ENCODE measurements at places on chromosomes 12 and 14. TPM values are rescaled to one million over a fixed set of nuclear protein-coding genes. Genes with fewer than 3 reads are reported as not detected.
A peak's percentile ranks its signal among the peaks of the same experiment; 100 is the strongest.

DNA sequence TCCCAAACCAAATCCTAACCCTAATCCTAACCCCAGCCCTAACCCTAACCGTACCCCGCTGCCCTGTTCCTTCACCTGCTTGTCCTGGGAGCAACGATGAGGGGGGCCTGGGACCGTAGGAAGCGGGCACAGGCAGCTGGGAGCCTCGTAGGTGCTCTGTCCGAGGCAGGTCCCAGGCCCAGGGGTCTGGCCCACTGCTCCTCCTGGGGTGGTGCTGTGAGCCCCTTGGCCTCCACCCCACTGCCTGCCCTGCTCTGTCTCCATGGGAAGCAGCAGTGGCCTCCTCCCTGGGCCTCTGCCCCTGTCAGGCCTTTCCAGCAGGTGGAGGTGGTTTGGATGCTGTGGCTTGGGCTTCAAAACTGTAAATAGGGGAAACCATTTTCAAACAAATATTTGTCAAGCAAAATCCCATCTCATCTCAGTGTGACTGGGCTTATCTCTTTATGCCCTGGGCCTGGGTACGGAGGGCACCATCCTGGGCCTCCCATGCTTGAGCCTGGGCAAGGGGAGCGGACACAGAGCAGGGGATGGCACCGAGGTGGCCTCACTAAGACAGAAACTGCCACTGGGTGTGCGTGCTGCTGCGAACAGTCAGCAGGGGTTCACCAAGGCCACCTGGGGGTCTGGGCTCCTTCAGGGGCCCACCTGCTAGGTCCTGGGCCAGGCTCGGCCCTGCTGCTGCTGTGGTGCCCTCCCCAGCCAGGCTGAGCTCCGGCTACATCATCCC, 3.7 kb upstream of the BEGAIN start:
- H3K4me1 ChIP-seq = peaks cover 6% of the 10 kb centered on the region
- peaks cover 12% of the 10 kb centered on the region for H3K27me3 ChIP-seq
- no peak overlapping the region for H3K27ac ChIP-seq
- H3K36me3 ChIP-seq = no peaks in the 10 kb centered on the region
- no peak for DNase-seq
- no peak overlapping the region for H3K4me3 ChIP-seq

- H3K4me1 ChIP-seq = peaks cover 3% of the 10 kb centered on the region
- no peaks in the 10 kb centered on the region for H3K27me3 ChIP-seq
- no peak overlapping the region for H3K4me3 ChIP-seq
- H3K27ac ChIP-seq = no peak overlapping the region
- DNase-seq = no peak
- peaks cover 2% of the 10 kb centered on the region for H3K36me3 ChIP-seq
Measured at GRCh38 chr12:51994959-51995358, 11.8 kb upstream of the TAMALIN start.

- no peak for DNase-seq
- H3K36me3 ChIP-seq = no peaks in the 10 kb centered on the region
- H3K4me1 ChIP-seq = no peaks in the 10 kb centered on the region
- H3K27ac ChIP-seq = no peak overlapping the region
- no peak overlapping the region for H3K4me3 ChIP-seq
Measured at GRCh38 chr12:127770118-127770517, 496.9 kb upstream of the TMEM132C start.

GRCh38 chr12:126286203-126286602, 1221.0 kb downstream of the AACS start:
- no peak for DNase-seq
- H3K4me3 ChIP-seq = no peak overlapping the region
- H3K36me3 ChIP-seq = no peaks in the 10 kb centered on the region
- no peaks in the 10 kb centered on the region for H3K4me1 ChIP-seq
- H3K27me3 ChIP-seq = no peaks in the 10 kb centered on the region
- no peak overlapping the region for H3K27ac ChIP-seq

- H3K4me1 ChIP-seq = peaks cover 2% of the 10 kb centered on the region
- H3K4me3 ChIP-seq = no peak overlapping the region
- H3K36me3 ChIP-seq = no peaks in the 10 kb centered on the region
- DNase-seq = no peak
- H3K27me3 ChIP-seq = no peaks in the 10 kb centered on the region
Measured at GRCh38 chr12:32125455-32126084, 18.9 kb downstream of the BICD1 start.

- H3K4me1 ChIP-seq = peaks cover 100% of the 10 kb centered on the region
- no peak for DNase-seq
- H3K27ac ChIP-seq = peak overlapping the region; percentile 96
- H3K36me3 ChIP-seq = peaks cover 78% of the 10 kb centered on the region
- no peak overlapping the region for H3K4me3 ChIP-seq
- H3K27me3 ChIP-seq = no peaks in the 10 kb centered on the region
Measured at GRCh38 chr12:6957151-6957701, 6.1 kb downstream of the PTPN6 start.

GRCh38 chr14:99190696-99191394, 81.2 kb downstream of the BCL11B start:
- H3K27me3 ChIP-seq = no peaks in the 10 kb centered on the region
- H3K27ac ChIP-seq = peak overlapping the region; percentile 6
- DNase-seq = no peak
- no peak overlapping the region for H3K4me3 ChIP-seq

GRCh38 chr14:35124127-35124526, 1.8 kb downstream of the PRORP start:
- no peak for DNase-seq
- peaks cover 30% of the 10 kb centered on the region for H3K4me1 ChIP-seq
- H3K36me3 ChIP-seq = peaks cover 2% of the 10 kb centered on the region
- no peak overlapping the region for H3K4me3 ChIP-seq
- no peaks in the 10 kb centered on the region for H3K27me3 ChIP-seq

- no peaks in the 10 kb centered on the region for H3K27me3 ChIP-seq
- peaks cover 36% of the 10 kb centered on the region for H3K4me1 ChIP-seq
Measured at GRCh38 chr14:98189944-98190343, 1082.1 kb downstream of the BCL11B start.

DNA sequence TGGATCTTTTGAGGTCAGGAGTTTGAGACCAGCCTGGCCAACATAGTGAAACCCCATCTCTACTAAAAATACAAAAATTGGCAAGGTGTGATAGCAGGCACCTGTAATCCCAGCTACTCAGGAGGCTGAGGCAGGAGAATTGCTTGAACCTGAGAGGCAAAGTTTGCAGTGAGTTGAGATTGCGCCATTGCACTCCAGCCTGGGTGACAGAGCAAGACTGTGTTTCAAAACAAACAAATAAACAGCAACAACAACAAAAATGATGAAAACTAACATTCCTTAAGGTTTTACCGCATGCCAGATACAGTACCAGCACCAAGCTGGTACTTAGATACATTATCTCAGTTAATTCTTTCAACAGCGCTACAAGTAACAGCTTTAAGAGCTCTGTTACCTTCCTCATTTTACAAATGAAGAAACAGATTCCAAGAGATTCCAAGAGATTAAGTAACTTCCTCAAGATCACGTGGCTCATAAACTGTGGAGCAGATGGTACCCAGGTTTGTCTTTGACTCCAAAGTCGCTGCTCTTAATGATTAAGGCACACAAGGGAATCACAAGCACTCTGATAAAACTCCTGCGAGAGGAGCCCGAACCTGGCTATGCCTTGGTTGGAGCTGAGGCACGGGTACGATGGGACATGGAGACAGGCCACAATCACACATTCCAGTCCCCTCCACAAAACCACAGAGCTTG, 17.7 kb upstream of the PLEK2 start:
- no peak overlapping the region for H3K4me3 ChIP-seq
- no peak for DNase-seq
- H3K4me1 ChIP-seq = peaks cover 6% of the 10 kb centered on the region

- H3K36me3 ChIP-seq = no peaks in the 10 kb centered on the region
- H3K27me3 ChIP-seq = no peaks in the 10 kb centered on the region
- no peak overlapping the region for H3K27ac ChIP-seq
Measured at GRCh38 chr12:91804533-91804932, 341.1 kb downstream of the BTG1 start.

GRCh38 chr12:132734206-132734605, 23.6 kb downstream of the PGAM5 start:
- no peak for DNase-seq
- H3K4me1 ChIP-seq = no peaks in the 10 kb centered on the region
- H3K36me3 ChIP-seq = peaks cover 65% of the 10 kb centered on the region
- H3K27me3 ChIP-seq = no peaks in the 10 kb centered on the region
- H3K27ac ChIP-seq = no peak overlapping the region

DNA sequence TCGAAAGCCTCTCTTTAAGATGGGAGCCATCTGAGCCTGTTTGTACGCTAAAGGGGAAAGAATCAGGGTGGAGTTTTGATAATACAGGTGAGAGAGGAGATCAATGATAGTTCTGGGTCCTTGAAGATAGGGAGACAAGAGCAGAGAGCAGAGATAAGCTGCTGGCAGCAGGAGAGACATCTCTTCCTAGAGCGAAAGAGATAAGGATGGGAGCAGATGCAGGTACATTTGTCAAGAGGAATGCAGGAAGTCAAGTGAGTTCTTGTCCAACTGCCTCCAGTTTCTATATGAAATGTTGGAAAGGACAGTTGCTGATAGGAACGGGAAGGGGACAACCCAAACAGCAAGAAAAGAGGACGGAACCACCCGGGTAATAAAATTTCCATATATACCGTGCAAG, 24.7 kb upstream of the HIF1A start:
- H3K4me1 ChIP-seq = peaks cover 35% of the 10 kb centered on the region
- H3K4me3 ChIP-seq = no peak overlapping the region
- H3K36me3 ChIP-seq = no peaks in the 10 kb centered on the region
- no peak for DNase-seq
- H3K27ac ChIP-seq = peak overlapping the region; percentile 99
- no peaks in the 10 kb centered on the region for H3K27me3 ChIP-seq

DNA sequence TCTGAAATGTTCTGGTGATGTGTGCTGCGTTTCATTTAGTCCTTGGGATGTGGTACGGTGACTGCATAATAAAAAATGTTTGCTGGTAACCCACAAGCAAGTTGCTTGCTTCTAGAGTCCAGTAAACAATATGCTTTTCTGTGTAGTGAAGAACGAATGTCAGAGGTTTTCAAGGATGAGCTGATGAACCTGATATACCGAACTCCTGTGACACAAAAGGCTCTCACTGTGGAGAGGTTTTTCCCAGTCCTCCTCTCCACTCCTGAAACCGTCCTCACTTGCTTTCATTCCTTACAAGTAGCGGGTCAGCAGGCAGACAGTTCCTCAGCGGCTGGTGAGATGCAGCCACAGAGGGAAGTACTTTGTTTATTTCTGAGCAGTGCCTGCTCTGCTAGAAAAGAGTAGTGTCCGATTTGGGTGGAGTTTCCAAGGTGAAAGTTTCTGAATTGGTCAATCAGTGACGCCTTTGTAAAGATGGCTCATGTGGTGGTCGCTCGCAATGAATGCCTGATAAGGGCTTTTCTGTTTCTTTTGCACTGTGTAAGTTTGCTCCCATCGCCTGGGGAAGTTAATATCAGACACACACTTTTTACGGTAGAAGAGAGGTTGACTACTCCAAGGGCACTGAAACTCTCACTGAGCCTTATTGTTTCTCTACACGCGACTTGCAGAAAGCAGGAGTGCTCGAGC, 3.0 kb downstream of the ETV6 start:
- no peaks in the 10 kb centered on the region for H3K36me3 ChIP-seq
- H3K27me3 ChIP-seq = no peaks in the 10 kb centered on the region
- peak; percentile 32 for DNase-seq
- H3K4me3 ChIP-seq = peak overlapping the region; percentile 25
- H3K27ac ChIP-seq = peak overlapping the region; percentile 83

FZD10 gene
- not detected for total RNA-seq

ZNF219 gene
- 7.7 TPM for total RNA-seq

ARL1 gene
- 32.2 TPM for total RNA-seq

PTCSC3 gene
- not detected for total RNA-seq

ATP5F1B gene
- 378 TPM for total RNA-seq
